ENCODE measurements at places on chromosomes 4 and X. TPM values are rescaled to one million over a fixed set of nuclear protein-coding genes. Genes with fewer than 3 reads are reported as not detected.

The NAA11 gene
- not detected for total RNA-seq

The MSX1 gene
- total RNA-seq = 4.8 TPM

The CLDN34 gene
- total RNA-seq = not detected

The ASB12 gene
- not detected for total RNA-seq

The ZFP92 gene
- 0.50 TPM for total RNA-seq

The COX18 gene
- total RNA-seq = 6.4 TPM

The TEC gene
- total RNA-seq = 2.3 TPM

The FAM184B gene
- total RNA-seq = 0.05 TPM

The SMPX gene
- total RNA-seq = not detected

The SPRY1 gene
- 2.4 TPM for total RNA-seq

The ADAM29 gene
- total RNA-seq = not detected

The CT45A5 gene
- total RNA-seq = not detected

The SMIM10 gene
- total RNA-seq = 0.15 TPM

The GLRA2 gene
- total RNA-seq = not detected

The ZCCHC18 gene
- 0.17 TPM for total RNA-seq

The RAB9B gene
- total RNA-seq = 0.03 TPM

The PAGE2 gene
- not detected for total RNA-seq

The CCDC120 gene
- total RNA-seq = 3.2 TPM

The KCND1 gene
- total RNA-seq = 1.1 TPM

The BCAP31 gene
- 350 TPM for total RNA-seq

The FGFBP1 gene
- total RNA-seq = 3.1 TPM

The SHISA3 gene
- not detected for total RNA-seq

The TRMT10A gene
- total RNA-seq = 3.5 TPM

The PLS3 gene
- 214 TPM for total RNA-seq

The HGFAC gene
- total RNA-seq = 0.07 TPM

The PFKFB1 gene
- not detected for total RNA-seq

The PRKX gene
- total RNA-seq = 18.8 TPM

The ZFP42 gene
- total RNA-seq = not detected

The PAGE2B gene
- not detected for total RNA-seq

The MAGEB2 gene
- total RNA-seq = not detected

The DRP2 gene
- total RNA-seq = 0.06 TPM

The H2BW2 gene
- not detected for total RNA-seq

The MID2 gene
- total RNA-seq = 8.7 TPM
